ENCODE measurements at places on chromosomes 16 and 17.

DNA sequence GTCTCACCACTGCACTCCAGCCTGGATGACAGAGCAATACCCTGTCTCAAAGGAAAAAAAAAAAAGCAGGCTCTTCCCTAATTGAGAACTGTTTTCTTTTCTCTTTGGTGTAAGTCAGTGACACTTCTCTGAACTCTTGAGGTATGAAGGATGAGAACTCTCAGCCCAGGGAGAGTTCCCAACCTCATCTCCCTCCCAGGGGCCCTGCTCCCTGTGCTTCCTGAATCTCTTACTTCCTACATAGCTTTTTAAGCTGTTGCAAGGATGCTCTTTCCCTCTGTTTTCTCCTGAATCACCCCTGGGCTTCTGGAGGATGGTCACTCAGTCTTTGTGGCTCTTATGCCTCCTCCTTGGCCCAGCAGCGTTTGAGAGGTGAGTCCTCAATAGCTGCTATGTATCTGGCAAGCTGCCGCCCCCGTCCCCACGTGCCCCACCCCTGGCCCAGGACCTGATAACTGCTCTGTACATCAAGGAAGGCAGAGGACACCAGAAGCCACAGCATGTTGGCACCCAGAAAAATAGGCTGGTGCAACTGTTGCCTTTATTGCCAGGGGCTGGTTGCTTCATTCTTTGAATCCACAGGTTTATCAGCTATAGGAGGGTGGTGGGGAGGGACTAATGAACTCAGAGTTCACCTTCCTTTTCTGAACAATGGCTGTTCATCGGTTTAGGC, 24.0 kb downstream of the IGF2BP1 start:
- no peak for DNase-seq

- no peak for DNase-seq
Observed at GRCh38 chr17:9825641-9826150, at the start of gene GLP2R. GLP2R (plus strand) TSS chr17:9825924; CDS start chr17:9826064, 140 bp downstream.

DNA sequence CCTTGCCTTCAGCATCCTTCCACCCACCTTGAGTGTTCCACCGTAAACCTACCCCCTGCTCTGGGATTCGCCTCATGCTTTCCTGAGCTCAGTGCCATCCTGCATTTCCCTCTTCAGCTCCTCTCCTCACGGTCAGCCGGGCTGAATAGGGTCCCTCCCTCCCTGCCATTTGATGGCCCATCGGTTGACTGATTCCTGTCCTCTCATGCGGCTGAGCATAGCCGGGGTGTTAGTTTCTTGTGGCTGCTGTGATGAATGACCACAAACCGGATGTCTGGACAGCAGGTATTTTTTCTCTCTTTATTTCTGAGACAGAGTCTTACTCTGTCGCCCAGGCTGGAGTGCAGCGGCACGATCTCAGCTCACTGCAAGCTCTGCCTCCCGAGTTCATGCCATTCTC, 44.1 kb upstream of the MGAT5B start:
- no peak for DNase-seq

- DNase-seq = no peak
Observed at GRCh38 chr17:70071620-70072019, 3.4 kb upstream of the KCNJ16 start.

- DNase-seq = no peak
Observed at GRCh38 chr16:31286421-31287032, 26.8 kb downstream of the ITGAM start.

DNA sequence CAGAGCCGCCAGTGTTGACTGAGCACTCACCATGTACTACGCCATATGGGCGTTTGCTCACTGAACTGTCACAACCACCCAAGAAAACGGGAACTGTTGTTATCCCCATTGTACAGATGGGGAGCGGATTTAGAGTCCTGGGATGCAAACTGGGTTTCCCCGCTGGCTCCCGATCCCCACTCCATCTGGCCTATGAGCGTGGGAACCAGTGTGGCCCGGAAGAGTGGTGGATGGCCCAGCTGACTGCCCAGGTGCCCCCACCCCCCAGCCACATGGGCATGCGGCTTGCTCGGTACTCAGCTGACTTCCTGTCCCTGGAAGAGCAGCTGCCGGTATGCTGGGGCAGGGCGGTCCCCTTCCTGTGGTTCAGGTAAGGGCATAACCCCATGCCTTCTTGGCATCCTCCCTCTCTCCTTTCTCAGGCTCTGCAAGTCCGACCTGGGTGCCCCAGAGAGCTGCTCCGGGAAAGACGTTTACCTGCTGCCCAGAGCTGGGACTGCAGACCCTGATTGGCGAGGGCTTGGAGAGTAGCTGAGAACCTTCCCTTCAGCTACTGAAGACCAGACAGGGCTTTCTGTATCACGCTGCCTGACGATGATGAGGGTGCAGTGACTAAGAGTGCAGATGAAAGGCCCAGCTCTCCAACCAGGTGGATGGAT, 16.2 kb downstream of the SOCS3 start:
- no peak for DNase-seq

- DNase-seq = peak; percentile 6
Observed at GRCh38 chr17:32142857-32143526, 690 bp downstream of the RHOT1 start.

- no peak for DNase-seq
Observed at GRCh38 chr16:75086688-75087374, 29.7 kb downstream of the LDHD start.

GRCh38 chr17:16878606-16879005, 93.3 kb downstream of the TNFRSF13B start:
- no peak for DNase-seq

DNA sequence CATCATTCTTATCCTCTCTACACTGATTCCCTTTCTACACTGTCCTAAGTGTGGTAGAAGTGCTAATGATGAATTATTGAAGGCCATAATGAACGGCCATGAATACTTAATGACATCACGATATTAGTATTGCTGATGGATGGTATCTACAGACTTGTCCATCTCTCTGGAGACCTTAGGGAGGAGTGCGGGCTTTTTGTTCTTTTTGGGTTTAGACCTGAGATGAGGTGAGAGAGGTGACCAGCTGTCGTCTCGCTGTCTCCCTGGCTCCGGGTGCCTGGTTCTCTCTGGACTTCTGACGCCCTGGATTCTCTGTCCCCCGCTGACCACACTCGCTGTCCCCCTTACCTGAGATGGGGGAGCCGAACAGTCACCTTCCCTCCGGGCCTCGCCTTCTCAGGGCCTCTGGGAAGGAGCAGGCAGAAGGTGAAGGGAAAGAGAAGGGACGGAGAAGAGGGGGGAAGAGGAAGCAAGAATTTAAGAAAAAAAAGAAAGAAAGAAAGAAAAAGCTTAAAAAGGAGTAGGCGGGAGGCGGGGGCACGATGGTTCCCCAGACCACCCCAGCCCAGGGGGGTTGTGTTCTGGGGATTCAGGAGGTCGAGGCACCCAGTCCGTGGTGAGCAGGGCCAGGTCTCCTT, 17.1 kb downstream of the SGCA start:
- no peak for DNase-seq

GRCh38 chr16:31331807-31332301, 23.1 kb upstream of the ITGAX start:
- no peak for DNase-seq

DNA sequence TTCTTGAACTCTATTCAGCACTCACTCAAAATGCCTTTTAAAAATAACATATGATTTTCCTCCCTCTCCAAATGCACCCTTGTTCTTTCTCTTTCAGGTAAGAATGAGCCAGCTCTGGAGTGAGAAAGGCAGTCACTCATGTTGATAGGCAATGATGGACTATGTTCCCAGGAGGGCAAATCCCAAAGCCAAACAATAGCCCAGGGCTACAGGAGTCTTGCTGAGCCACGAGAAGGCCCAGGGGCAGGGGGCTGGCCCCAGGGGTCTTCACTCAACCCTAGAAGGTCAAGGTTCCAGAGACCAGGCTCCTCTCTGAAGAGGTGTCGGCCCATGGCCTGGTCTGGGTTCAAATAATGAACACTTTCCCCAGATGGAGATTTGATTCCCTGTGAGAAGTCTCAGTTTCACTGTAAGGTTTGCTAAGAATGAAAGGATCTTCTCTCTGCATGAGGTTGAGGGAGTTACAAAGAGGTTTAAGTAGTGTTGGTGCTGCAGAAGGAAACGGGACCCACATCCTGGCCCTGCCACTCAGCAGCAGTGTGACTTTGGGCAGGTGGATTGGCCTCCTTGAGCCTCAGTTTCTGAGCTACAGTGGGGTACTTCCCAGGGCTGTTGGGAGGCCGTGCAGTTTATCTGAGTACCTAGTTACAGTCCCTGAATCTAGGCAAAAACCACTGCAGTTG, 49.0 kb downstream of the RTN4RL1 start:
- no peak for DNase-seq

GRCh38 chr16:85363881-85364280, 249.2 kb upstream of the GSE1 start:
- no peak for DNase-seq

- DNase-seq = no peak
Observed at GRCh38 chr17:36695082-36695481, 93.7 kb downstream of the MRM1 start.

DNA sequence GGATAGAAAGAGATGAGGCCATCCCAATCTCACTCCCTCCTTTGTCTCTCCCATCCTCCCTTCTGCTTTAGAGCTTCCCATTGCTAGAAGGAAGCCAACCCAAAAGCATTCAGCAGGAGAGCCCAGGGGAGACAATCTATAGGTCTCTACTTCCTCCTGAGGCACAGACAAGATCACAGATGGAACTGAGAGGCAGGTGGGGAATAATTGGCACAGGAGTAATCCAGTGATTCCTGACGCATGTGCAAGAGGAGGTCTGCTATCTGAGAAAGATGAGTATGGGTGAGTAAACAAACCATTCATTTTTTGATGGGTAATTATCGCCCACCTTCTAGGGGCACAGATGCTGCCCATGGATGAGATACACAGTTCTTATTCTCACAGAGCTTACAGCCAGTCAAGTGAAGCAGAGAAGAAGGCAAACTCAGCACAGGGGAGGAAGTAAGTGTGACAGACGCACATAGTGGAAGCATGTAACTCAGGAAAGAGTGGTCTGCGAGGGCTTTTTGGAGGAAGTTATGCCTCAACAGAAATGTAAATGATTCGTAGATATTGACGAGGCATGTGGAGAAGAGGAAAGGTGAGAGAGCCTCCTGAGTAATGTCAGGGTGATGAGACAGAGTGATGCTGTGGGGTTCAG, 88.9 kb upstream of the HLF start:
- no peak for DNase-seq

DNA sequence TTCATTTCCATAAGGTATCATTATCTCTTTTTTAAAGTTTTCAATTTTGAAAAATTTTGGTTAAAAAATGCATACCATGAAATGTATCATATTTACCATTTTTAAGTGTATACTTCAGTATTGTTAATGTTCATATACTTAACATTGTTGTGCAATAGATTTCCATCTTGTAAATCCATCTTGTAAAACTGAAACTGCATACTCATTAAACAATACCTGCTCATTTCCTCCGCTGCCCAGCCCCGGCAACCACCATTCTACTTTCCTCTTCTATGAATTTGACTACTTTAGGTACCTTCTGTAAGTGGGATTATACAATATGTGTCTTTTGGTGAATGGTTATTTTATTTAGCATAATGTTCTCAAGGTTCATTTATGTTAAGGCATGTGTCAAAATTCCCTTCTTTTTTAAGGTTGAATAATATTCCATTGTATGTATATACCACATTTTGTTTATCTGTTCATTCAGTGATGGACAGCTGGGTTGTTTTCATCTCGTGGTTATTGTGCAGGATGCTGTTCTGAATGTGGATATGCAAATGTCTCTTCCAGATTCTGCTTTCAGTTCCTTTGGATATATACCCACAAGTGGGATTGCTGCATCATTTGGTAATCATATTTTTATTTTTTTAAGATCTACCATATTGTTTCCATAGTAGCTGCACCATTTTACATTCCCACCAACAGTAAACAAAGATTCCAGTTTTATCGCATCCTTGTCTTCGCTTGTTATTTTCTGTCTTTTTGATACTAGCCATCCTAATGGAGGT, 6.7 kb downstream of the CCL2 start:
- DNase-seq = no peak

- peak; percentile 65 for DNase-seq
Observed at GRCh38 chr16:70800781-70801480, at the start of gene VAC14. VAC14 (minus strand) TSS chr16:70801158; CDS start chr16:70800900, 258 bp downstream.
